Sciatic nerve (tissue), 2 donors: ENCODE measurements at places on chromosomes 11 and 22.

GRCh38 chr11:18705651-18706281, 7.2 kb downstream of the TMEM86A start:
- no peak for DNase-seq

GRCh38 chr11:111574373-111575225, 27.6 kb upstream of the SIK2 start:
- no peak for DNase-seq

DNA sequence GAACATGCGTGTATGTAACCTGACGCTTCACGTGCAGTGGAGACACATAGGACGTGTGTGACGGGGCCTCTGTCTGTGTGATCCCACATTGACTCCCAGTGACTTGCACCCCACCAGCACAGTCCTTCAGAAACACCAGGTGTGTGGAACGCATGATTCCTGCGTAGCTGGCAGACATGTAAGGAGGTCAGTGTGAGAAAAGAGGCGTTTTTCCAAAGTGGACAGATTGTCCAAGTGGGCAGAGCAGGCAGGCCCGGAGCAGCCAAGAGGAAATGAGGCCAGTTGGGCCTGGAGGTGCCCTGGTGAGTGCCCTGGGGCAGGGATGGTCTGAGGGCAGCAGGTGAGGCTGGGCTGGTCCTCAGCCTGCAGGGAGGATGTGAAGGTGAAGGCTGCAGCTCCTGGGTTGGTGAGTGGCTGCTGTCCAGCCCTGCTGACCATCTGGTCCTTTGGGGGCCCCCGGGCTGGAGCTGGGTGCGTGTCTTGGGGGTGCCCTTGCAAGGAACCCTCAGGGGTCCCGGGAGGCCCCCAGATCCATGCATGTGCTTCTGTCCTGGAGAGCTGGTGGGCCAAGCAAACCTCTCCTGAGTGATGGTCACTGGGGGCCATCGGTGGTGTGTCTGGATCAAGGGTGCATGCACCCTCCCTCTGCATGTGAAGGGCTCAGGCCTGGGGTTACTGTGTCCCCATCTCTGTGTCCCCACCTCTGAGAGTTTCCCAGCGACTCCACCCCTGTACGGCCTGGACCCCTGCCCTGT, 26.6 kb downstream of the SHANK3 start:
- DNase-seq = peak; percentile 49

DNA sequence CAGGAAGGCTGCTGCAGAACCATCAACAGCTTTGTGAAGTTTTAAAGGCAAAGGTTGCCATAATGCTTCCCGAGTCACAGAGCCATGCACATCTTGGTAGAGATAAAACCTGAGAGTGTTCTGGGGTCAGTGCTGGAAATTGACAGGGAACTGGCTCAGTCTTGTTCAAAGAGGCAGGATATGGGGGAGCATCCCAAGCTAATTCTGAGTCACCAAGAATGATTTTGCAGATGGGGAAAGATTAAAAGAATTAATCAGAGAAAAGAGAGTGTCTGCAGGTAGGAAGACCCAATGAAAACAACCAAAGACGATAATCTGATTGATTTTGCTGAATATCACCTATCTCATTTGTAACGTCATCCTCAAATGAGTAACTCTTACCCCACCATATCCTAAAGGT, 99.9 kb upstream of the CD44 start:
- DNase-seq = no peak

DNA sequence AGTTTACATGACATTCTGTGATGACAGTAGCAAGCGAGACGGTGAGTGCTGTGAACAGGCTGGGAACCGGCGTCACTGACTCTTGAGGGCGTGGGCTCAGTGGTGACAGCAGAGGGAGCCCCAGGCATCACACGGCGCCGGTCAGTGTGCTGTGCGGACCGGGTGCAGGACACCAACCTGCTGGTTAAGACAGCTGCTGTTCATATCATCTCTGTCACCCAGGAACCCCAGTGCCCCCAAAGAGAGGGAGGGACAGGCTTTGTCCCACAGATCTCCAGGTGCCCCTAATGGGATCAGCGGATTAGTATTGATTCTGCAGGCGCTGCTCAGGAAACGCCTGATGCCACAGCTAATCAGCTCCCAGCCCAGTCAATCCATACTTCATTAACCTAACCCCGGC, 18.4 kb downstream of the B3GAT1 start:
- no peak for DNase-seq

DNA sequence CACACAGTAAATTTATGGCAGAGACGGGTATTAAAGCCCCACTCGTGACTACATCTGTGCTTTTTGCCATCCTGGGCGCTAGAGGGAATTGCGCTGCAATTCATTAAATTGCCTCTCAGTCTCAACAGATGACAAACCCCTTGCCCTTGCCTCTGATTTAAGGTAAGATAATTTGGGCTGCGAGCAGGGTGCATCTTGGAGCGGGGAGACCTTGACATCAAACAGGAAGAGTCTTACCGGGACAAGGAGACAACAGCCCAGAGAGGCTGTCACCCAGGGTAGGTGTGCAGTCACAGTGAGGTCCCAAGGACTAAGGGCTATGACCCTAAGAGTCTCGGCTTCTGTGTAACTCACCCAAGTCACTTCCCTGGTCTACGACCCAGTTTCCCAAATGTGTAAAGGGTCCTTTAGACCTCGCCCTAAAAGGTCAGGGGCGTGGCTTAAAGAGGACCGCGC, 449 bp upstream of the TOM1 start:
- DNase-seq = no peak

GRCh38 chr22:21078916-21079315, 33.2 kb downstream of the LRRC74B start:
- no peak for DNase-seq

- peak; percentile 8 for DNase-seq
Measured at GRCh38 chr11:44760477-44760872, 33.7 kb downstream of the TSPAN18 start.

DNA sequence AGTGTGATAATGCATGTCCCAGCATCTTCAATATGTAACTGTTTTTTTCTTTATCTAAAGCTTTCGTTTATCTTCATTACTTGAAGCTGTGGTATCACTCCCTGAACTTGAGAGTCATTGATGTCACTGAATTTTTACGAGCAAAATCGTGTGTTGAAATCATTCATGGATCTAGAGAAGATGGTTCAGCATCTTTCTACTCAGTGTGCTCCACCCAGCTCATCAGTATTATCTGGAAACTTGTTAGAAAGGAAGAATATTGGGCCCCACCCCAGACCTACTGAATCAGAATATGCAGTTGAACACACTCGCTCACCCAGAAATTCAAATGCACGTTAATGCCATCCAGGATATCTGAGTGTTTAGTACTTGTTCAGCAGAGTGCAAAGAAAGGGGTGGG, 8.3 kb downstream of the CDON start:
- DNase-seq = no peak
